Dorsolateral prefrontal cortex (tissue), 122 donors: ENCODE measurements at places on chromosomes 7 and 10. TPM values are rescaled to one million over a fixed set of nuclear protein-coding genes. Genes with fewer than 3 reads are reported as not detected.

DNA sequence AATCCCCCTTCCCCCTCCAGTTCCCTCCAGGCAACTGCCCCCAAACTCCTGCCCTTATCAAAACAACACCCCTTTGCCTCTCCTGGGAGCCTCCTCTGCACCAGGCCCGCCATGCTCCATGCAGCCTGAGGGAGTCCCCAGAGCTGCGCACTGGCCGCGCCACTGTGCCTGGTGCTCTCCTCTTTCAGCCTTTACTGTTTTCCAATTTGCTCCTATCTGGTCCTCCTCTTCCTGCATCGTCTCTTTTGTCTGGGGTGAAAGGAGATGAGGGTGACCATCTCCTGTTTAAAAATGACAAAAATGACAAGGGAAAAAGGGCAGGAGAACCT is 165.8 kb upstream of the ADCY1 start:
- no peak for DNase-seq

GRCh38 chr10:1449572-1450205 is 287.6 kb downstream of the ADARB2 start:
- DNase-seq: no peak

- no peak for DNase-seq
These were observed 219.8 kb upstream of the GLI3 start for GRCh38 chr7:42456756-42457276.

DNA sequence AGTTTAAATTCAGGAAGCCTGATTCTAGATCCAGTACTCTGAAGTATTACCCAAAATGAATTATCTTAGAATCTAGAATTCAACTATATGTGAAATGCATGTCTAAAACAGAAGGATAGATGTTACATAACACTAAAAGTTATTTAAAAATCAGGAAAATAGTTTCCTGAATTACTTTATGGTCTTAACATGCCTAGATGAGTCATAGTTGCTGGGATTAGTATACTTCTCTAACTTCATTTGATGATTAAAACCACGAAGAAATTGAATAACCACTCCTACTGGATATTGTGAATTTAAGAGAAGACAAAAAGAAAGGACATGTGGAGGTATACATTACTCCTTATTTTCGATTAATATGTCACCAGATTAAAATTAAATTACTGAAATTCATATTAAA is 65.5 kb downstream of the ATAD1 start:
- no peak for DNase-seq

DNA sequence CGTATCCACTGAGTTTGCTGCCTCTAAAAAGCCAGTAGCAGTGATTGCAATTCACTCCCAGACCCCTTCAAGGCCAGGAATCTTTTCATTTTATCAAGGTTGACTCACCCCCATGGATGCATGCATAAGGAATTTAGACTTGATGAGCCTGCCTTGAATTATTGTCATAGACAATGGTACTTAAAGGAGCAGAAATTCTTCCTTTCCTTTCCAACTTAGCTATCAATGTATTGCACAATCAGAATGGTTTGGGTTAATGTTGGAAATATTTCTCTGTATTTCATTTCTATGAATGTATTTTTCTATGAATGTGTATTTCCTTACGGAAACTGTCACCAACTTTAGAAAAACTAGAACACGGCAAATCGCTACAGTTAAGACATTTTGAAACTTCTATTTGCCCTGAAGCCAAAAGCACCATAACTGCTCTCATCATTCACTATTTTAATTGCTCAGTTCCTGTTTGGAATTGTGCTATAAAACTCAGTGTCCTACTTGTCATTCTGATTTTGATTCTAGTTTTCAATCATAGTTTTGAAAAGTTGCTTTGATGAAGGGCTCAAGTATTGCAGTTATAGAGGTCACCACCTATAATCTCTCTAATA is 355.7 kb upstream of the AKR1E2 start:
- DNase-seq: no peak

GRCh38 chr7:93719546-93719945 is 145.0 kb upstream of the CALCR start:
- no peak for DNase-seq

DNA sequence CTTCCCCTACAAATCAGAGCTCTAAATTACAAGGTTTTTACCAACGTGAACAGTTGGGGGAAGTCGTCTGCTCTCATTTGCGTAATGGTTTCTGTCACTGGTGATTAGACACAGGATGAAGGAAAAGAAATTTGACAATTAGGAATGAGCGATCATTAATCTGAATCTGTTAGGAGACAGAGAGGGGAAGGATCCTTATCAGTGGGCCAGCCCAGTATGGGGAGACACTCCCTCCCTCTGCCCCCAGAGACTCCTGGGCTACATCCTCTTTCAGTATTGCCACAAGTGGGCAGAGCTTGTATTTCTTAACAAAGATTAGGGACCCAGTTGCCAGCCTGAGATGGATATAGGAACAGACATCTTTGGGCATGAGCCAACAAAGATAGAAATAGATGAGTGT is 15.5 kb downstream of the HIF1AN start:
- no peak for DNase-seq

GRCh38 chr10:11113156-11113555 is 95.5 kb downstream of the CELF2 start:
- DNase-seq: no peak

DNA sequence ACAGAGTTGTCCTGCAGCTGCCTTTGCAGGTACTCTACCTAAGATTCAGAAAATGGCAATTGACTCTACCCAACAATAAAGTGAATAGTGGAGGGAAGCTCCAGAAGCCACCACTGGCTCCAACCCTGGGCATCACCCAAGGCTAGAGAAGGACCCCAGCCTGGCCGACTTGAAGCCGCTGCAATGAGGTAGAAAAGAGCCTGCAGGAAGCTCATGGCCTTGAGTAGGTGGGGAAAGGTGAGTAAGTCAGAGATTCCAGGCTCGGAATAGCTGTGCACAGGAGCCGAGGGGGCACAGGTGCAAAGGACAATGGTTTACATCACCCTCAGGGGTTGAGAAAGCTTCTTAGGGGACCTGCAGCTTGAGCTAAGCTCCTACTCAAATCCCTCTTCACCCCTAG is 83.6 kb downstream of the AOAH start:
- DNase-seq: no peak

- DNase-seq: no peak
These were observed 63.3 kb downstream of the RASGEF1A start for GRCh38 chr10:43203448-43204041.

DNA sequence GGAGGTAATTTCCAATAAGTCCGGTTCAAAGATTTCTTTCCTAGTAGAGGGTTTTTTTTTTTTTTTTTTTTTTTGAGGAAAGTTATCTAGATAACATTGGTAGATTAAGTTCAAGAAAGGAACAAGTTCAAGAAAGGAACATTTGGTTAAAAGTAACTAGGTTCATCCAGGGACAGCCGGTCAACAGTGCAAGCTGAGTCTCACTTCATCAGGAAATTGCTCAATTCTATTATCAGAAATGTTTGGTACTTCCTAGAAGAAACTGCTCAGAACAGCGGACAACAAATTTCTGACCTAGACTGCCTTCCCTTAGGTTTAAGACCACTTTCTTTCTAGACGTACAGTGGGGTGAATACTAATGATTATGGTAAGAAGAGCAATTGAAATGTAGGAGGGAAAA is 3.7 kb upstream of the IL2RA start:
- no peak for DNase-seq

DNA sequence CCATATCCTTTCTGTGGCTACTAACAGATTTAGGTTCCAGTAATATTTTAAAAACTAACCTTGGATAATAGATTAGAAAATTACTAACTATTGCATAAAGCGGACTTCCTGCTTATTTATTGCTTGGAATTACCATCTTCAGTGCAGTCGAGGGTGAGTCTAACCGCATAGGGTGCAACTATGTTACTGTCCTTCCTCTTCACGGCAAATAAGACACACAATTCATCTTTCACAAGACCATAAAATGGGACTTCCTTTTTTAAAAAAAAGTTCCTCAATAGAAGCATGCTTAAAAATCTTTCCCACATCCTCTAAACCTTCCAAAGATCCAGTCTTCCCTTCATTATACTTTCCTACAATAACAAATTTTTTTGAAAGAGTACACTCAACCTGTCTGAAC is 2.1 kb downstream of the SLC25A40 start:
- no peak for DNase-seq

DNA sequence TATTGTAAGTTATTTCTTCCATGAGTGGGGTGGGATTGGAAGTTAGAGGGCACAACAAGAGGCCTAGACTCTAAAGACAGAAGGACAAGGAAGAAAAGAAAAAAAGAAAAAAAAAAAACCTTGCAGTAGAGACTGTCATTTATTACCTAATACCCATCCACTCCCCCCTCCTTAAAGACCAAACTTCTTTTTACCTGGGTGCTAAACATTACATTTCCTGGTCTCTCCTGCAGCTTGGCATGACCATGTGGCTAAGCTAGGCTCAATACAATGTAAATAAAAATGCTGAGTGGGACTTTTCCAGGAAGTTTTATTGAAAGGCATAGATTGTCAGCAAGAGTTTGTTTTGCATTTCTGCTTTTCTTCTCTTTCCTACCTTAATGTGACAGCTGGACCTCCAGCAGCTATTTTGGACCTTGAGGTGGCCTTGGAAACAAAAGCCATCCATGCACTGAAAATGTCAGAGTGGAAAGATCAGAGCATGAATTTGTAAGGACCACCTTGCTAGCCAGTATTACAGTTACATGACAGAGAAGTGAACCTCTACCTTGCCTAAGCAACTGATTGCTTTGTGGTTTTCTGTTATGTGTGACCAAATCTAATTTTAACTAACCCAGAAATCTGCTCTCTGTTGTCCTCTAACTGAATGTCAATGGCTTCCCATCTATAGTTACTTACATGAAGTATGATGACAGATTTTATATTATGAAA is 81.3 kb upstream of the SFMBT2 start:
- no peak for DNase-seq

GRCh38 chr7:128841921-128842673 is 11.9 kb downstream of the FLNC start:
- DNase-seq: no peak

GRCh38 chr10:13973742-13974141 is 357.0 kb downstream of the FRMD4A start:
- no peak for DNase-seq

DNA sequence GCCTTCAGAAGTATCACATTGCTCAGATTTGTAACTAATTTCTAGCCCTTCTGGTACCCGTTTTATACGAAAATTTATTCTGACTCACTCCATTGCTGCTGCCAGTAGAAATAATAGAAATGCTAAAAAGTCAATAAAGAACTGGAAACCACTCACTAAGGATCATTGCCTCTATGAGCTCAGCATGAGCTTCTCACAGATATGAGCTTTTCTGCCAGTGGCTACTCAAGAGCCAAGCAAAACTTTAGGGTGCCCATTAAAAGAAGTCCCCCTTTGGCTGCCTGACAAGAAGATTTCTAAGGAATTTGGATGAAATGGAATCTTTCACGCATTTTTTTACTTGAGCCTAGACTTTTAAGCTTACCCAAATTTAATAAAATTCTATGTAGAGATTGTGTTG is 52.5 kb downstream of the GPR37 start:
- DNase-seq: no peak

- DNase-seq: no peak
These were observed 45.5 kb downstream of the CAV1 start for GRCh38 chr7:116570306-116570705.

GRCh38 chr7:79590391-79590790 is 136.9 kb upstream of the MAGI2 start:
- no peak for DNase-seq

DNA sequence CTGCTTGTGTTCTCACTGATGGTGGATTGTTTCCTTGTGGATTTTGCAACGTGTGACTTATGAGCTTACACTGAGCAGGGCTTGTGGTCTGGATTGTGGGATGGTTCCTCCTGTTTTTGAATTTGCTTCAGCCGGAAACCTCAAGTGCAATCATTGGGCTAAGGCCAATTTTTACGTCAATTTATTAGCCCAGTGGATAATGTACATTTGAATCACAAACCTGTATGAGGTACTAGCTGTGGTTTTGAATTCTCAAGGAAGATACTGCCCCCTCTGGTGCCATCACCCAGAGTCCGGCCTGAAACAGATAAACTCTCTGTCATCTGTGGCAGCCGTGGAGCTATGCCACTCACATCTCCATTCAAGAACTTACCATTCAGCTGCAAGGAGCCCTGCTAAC is 7.3 kb upstream of the ZNF777 start:
- no peak for DNase-seq

- no peak for DNase-seq
These were observed 54.6 kb upstream of the ZNF32 start for GRCh38 chr10:43703286-43703685.

Gene NOM1
- 25.8 TPM for total RNA-seq

Gene MAGI2
- 204 TPM for total RNA-seq

Gene MYH16
- not detected for total RNA-seq

Gene LIPJ
- 0.49 TPM for total RNA-seq

Gene RBP3
- not detected for total RNA-seq

Gene RELN
- total RNA-seq: 7.6 TPM

Gene TMEM213
- not detected for total RNA-seq

Gene GPR85
- total RNA-seq: 20.4 TPM

Gene CFAP43
- total RNA-seq: 5.4 TPM
